Stromal cell of bone marrow (primary cell): ENCODE measurements at places on chromosomes 7 and 10.
A peak's percentile ranks its signal among the peaks of the same experiment; 100 is the strongest.

DNA sequence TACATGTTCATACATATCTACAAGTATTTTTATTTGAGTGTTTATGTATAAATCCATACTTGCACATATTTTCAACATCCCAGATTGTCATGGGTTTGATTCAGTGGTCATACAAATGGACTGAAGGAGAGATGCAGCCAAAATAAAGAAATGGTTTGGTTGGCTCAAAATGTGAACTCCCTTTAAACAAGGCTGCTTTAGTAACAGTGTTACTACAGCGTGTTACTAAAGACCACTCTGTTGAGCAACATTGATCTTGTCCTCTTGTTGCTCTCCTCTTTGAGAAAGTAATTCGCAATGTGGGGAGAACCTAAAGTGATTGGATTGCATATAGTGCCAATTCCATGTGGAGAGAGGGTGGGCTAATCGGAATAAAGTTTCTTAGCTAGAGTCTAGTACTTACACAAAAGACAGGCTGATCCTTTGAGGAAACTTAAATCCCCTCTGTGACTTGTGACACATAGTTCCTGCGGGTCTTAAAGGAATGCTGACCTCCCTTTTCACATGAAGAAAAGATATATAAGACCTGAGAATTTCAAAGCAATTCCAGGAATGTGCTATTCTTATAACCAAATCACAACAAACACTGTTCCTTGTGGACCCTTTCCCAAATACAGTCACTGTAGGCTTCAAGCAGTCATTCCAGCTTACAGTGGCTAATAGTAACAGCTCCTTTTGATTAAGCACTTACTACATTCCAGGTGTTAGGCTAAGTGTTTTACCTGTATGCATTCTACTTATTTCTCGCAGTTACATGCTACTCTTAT lies 144.3 kb downstream of the FZD1 start:
- no peak for DNase-seq

DNA sequence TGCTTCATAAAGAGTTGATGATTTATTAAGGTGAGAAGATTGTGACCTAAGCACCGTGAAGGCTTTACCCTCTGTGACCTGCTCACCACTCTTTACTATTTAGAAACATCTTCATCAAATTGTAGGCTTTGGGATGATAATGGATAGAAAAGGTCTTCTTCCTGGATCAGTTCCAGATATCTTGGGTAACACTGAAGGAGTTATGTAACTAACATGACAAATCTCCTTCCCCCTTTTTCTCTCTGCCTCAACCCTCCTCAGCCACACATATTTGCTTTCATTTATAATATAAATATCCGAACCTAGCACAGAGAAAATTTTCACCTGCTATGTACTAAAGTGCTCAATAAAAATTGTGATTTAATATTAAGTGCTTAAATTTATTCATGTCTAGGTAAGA lies 151.5 kb downstream of the FRMD4A start:
- DNase-seq, result no peak

GRCh38 chr7:157818701-157819454 lies 482.1 kb downstream of the DNAJB6 start:
- DNase-seq, result no peak

DNA sequence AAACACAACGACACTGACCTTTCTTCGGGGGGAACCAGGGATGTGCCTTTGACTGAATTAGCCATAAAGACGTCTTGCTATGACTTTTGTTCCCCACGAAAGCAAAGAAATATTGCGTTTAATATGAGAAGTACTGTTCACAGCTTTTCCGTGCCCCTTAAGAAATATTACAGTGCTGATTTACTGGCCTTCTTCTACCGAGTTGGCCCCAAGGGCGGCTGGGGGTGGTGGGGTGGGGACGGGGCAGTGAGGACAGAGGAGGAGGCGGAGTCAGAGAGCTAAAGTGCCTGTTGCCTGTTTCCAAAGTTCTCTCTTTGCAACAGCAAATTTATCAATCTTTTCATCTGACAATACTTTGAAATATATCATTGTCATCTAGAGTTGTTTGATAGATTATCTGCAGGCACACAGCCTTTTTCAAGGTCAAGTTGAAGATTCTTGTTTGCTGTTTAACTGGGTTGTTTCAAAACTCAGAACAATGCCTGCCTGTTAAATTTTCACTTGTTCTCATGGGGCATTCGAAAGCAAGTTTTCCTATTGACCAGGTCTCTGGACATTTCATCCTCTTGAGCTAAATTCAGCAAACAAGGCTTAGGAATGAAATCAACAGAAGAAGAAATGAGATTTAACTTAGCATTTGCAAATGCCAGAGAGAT lies 9.0 kb downstream of the PTF1A start:
- DNase-seq, result no peak

DNA sequence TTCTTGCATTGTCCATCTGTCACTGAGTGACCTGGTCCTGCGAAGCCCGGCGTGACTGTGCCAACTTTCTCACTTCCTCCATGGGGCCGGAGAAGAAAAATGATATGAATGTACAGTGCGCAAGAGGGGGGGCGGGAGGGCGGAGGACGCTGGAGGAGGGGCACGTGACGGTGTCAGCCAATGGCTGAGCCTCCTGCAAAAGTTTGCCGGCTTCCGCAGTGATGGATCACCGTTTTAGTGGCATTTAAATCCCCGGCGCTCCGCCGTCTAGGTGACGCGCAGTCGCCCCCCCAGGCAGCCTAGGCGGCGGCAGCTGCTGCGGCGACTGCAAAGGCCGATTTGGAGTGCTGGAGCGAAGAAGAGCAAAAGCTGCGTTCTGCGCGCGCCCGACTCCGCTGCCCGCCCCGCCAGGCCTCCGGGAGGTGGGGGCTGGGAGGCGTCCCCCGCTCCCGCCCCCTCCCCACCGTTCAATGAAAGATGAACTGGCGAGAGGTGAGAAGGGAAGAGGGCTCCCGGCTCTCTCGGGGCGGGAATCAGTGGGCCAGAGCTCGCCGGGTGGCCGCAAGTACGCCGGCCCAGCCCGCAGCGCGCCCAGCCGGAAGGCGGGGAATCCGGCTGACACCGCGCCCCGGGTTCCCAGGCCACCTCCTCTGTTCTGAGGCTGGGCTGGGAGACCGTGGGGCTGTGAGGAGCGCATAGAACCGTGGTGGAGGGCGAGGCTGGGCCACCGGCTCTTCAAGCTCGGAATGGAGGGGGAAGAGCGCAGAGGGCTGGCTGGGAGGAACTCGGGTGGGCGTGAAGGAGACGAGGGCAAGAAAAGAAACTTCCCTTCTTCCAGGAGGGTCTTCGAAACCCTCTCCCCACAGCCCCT lies at the start of gene HOXA1:
HOXA1 (minus strand) TSS at position 104 of the 871 bp plus-strand sequence; CDS start at position 16, 88 bp downstream.
- DNase-seq, result peak; percentile 80

DNA sequence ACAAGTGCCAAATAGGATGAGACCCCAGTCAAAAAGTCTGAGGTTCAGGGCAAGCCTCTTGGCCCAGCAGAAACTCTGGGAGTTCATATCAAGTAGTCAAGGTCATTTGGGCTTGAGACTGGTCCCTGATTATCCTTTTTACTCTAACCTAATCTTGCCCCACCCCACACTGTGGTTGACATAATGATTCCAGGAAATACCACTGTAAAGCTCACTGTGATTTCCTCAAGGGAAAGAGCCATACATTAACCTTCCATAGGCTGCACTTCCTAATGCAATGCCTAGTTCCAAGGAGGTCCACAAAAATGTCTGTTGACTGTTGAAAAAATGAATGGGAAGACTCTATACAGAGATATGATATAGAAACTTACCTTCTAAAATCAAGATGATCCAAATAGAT lies 52.9 kb upstream of the CHCHD3 start:
- no peak for DNase-seq

DNA sequence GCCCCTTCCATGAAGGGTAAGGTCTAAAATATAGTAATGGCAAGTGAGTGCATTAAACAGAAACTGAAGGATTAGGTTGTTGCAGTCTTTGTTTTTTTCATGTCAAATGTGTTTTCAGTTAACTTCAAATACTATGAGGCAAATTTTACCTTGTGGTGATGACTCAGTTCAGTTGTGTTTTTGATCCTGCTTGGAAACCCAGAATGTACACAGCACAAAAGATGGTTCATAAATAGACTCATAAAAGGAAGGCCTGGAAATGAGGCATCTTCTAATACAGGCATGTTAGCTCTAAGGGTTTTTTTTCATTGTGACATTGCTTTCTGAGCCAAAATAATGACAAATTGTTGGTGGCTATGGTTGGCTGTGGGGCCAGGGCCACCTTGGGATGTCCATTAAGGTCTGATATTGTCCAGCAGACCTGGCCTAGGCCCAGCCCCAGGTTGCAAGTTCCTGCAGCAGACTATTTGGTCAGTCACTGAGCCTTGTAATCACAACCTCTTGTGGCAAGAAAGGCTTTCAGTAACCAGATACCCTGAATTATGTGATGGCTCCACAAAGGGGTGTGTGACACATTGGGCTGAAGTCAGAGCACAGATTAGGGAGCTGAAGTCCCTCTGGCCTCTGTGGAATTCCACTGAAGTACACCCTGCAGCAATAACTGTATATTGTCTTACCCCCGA lies 69.0 kb upstream of the SAMD8 start:
- DNase-seq, result peak; percentile 36

DNA sequence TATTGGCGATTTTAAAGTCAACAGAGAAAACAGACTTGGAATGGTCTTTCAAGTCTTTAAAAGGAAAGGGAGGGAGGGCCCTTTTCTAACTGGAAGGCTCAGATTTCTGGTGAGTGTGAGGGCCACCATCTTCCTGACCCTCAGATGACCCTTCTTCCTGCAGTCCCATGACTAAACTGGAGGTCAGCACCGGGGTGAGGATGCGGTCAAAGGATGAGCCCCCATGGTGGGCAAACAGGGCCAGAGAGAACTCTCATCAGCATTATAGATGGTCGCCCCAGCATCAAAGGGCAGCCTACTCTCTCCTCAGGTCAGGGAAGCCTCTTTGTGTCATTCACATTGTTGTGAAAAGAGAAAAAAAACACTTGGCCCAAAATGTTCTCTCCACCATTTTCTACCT lies 219.2 kb downstream of the LRMDA start:
- no peak for DNase-seq

- DNase-seq, result no peak
Measured at GRCh38 chr7:45001138-45001694, 1.2 kb downstream of the CCM2 start.

- DNase-seq, result no peak
Measured at GRCh38 chr10:9253121-9253520, 1198.6 kb downstream of the GATA3 start.

GRCh38 chr10:42981358-42982236 lies 95.3 kb upstream of the RET start:
- no peak for DNase-seq

GRCh38 chr7:38315410-38315809 lies 42.0 kb upstream of the TARP start:
- DNase-seq, result no peak

DNA sequence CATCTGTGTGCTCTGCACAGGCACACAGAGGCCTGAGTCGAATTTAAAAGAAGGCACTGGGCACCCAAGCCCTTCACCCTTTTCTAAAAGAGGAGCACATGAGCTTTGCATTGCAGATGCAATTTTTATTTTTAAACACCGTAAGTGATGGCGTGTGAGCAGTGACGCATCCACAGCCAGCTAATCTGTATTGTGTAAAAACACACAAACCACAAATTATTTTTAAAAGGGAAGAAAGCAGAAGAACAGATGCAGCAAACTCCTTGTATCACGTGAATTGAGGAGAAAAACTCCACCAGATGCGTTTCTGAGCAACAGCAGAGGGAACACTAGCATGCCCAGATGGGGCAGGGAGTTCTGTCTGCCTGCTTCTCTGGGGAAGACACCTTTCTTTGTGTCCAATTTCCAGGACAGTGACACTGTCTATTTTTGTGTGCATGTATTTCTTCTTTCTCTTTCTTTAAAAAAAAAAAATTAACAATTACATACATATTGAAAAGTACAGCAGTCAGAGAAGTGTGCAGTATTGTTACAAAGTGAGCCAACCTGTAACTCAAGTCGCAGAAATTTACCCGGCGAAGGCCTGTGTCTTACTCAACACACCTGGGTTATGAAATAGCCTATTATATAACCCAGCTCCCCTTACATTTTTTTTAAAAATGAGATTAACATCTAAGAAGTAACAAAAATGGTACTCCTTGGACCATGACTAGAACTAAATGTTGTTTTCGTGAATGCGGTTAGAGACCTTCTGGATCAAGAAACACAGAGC lies 39.2 kb downstream of the EEPD1 start:
- peak; percentile 13 for DNase-seq

DNA sequence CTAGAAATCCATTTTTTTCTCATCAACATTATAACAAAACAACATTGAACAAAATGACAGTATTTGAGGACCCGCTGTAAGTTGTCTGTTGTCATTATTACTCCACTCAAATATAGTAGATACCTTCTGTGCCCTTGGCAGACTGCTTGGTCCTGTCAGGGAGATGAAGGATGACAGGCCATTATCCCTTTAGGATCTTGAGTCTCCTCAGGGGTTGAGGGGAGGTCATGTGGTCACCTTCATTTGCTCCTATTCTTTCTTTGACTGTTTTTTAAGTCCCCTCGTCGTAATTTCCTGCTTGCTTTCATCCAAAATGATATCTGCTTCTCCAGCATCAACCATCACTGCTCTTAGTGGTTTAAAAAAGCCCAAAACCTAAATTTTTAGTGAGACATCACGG lies 2.6 kb upstream of the PIP4K2A start:
- DNase-seq, result no peak

GRCh38 chr7:111796671-111797070 lies 234.4 kb upstream of the IMMP2L start:
- no peak for DNase-seq

- no peak for DNase-seq
Measured at GRCh38 chr7:14209896-14210484, 220.5 kb upstream of the ETV1 start.

DNA sequence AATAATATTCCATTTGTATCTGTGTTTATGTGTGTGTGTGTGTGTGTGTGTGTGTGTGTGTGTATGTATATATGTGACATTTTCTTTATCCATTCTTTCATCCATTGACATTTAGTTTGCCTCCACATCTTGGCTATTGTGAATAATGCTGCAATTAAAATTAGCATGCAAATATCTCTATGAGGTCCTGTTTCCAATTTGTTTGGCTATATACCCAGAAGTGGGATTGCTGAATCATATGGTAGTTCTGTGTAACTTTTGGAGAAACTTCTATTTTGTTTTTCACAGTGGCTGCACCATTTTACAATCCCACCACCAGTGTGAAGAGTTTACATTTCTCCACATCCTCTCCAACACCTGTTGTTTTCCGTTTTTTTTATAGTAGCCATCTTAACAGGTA lies 53.1 kb downstream of the CH25H start:
- DNase-seq, result no peak

DNA sequence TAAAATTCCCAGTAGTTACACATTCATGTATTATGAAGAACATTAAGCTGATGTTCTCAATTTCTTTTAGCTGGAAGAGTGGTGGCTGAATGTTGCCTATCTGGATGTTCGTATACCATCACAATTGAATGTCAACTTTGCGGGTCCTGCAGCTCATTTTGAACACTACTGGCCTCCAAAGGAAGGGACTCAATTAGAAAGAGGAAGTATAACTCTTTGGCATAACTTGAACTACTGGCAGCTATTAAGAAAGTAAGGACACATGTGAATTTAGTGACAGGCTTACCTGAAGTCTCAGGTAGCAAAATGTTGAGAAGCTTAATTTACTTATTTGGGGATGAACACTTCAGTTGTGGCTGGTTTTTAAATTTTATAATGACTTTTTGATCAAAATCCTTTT lies 15.9 kb downstream of the CROT start:
- DNase-seq, result no peak

GRCh38 chr7:103894656-103895596 lies 94.5 kb downstream of the RELN start:
- no peak for DNase-seq

- DNase-seq, result no peak
Measured at GRCh38 chr10:61894133-61894532, 7.4 kb upstream of the ARID5B start.
